ENCODE measurements at places on chromosomes 3 and 15.

DNA sequence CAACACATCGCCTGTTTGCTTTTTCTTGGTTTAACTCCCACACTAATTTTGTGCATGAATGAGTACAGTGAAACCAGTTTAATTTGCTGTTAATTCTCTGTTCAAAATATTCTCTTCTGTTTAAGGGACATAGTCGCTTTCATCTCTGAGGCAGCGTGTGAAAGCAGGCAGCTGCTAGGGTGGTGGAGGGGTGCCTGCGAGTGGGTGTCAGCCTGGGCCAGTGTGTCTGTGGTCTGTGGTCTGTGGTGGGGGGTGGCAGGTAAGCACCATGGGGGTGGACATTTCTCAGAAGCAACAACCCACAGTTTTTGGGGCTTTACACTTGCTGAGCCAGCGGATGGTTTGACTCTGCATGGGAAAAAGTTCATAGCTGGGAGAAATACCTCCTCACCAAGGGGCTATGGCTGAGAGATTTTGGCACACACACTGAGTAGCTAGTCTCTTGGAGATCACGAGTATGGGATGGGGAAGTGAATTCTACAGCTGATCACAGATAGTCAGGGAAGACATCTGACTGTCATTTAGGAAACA is 109.2 kb downstream of the EPHB1 start:
- no peak for DNase-seq

DNA sequence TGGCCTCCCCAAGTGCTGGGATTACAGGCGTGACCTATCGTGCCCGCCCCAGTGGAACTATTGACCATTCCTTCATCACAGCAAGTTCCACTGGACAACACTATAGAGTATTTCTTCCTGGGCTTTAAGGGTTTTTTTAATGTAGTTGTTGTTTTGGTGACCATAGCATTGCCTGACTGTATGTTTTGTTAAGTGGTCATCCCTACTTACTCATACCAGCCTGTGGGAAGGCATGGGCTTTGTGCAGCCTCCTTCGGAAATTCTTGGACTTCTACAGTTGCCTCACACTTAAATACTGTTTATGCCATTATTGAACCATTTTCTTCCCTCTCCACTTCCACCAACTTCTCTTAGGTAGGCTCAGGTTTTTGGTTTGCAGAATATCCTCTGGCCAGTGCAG is 19.9 kb upstream of the ALPK3 start:
- no peak for DNase-seq

DNA sequence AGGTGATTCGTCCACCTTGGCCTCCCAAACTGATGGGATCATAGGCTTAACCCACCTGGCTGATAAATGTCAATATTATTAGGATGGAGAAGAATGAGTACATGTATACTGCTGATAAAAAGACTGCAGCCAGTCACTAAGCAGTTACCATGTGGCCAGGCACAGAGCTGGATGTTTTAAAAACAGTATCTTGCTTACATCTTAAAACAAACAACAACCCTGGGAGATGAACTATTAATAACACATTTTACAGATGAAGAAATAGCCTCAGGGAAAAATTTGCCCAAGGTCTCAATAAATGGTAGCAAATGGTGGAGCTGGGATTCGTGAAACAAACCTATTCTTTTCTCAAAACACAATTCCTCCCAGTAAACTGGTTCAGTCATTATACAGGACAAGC is 18.1 kb downstream of the IL17RD start:
- no peak for DNase-seq

DNA sequence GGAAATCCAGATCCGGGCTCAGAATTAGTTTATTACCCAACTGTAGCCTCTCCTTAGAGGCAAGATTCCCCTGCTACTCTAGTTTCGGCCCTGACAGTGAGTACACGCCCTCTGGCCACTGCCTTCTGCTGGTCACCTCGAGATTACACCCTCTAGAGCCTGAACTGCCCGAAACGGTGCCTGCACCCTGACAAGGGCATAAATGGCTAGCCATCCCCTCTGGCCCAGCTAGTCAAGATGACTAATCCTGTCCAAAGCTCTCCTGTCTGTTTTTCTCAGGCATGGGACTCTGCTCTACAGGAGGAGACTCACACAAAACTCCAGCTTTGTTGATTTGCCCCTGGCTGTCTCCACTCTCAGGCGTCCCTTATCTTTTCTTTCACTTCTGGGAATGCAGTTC is 150.5 kb upstream of the UBE2E2 start:
- no peak for DNase-seq

DNA sequence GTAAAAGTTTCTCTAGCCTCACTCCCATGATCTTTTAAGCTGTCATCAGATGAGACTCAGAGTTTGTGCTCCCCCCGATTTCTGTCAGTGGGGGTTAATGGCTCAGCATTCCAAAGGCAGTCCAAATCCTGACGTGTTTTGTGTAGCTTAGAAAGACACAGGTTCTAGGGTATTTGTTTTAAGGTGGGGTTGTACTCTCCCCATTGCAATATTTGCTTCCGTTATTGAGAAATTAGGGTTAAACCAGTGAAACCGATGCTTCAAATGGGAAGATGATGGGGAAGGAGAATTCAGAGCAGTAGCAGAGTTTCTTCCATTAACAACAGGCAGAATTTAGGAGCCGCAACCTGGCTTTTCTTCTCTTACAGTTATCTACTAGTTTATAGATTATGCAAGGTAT is 3.4 kb downstream of the PIGB start:
- DNase-seq = no peak

DNA sequence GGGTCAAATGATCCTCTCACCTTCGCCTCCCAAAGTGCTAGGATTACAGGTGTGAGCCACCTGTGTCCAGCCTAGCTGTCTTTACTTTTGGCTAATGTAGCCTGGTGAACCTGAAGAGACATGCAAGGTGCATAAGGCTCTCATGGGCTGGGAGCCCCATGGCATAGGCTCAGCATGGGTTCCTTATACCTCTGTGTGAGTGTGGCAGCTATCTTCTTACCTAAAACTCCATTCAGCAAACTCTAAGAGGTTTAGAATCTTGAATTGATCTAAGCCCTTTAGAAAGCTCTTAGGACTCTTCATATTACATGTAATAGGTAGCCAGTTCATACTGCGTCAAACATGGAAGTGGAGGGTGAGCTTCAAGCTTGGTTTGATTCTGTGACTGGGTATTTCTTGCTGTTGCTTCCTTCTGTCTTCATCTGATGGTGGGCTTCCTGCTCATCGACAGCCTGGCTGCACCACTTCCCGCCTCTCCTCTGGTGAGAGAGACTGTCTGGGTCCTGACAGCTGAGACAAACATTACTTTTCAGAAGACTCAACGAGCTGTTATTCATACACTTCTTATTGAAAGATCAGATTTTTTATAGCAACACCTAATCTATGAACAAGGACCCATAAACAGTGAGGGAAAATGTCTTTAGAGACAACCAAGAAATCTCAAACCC is 19.2 kb upstream of the TKT start:
- no peak for DNase-seq

DNA sequence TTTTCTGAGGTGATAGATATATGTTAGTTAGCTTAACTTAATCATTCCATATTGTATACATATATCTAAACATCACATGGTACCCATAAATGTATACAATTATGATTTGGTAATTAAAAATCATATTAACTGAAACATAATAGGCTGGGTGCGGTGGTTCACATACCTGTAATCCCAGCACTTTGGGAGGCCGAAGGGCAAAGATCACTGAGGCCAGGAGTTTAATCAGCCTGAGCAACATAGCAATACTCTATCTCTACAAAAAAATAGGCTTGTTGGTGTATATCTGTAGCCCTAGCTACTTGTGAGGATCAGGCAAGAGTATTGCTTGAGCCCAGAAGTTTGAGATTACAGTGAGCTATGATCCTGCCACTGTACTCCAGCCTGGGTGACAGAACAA is 20.9 kb downstream of the RAB7A start:
- no peak for DNase-seq

GRCh38 chr15:38255690-38256089 is 3.1 kb downstream of the SPRED1 start:
- no peak for DNase-seq

DNA sequence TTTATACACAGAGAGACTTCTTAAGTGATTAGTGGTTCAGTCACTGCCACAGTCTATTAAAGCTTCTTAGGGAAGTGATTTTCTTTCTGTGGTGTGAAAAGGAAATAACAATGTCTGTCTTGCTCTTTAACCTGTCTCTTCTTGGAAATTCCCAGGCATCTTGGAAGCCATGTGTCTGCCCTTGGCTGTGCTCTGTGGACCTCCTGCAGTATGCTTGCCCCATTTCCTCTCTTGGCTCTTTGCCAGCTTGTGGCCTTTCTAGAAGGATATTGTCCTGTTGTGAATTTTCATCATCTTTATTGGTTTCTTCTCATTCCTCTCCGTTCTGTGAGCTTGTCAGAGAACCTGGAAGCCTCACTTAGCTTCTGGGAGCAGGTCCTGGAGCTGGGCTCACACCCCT is 338.4 kb upstream of the C2CD4B start:
- peak; percentile 10 for DNase-seq

DNA sequence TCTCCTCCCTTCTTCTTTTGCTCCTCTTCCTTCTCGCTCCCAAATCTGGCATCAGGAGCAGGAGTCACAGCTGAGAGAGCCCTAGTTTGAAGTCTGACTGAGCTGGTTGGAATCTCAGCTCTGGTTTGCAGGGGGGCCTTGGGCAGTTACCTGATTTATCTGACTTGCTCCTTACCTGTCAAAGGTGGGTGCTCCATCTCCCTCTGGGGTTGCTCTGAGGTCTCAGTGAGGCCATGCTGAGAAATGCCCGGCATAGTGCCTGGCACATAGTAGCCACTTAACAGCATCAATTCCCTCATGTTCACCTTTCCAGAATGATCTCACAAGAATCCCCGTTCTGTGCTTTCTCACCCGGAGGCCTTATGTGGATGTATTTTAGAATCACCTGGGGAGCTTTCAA is 121.2 kb upstream of the CTDSPL start:
- no peak for DNase-seq

DNA sequence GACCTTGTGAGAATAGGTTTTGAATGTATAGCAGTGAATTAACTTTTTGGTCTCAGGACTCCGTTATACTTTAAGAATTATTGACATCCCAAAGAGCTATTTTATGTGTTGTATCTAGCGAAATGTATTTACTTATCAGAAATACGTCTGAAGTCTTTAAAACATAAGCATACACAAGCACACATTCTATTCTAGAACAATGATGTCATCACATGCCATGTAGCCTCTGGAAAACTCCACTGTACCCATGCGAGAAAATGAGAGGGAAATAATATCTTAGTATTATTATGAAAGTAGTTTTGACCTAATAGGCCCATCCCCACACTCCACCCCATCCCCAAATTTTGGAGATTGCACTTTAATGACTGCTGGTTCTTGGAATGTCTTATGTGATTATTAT is 1.5 kb downstream of the POLR2M start:
- peak; percentile 33 for DNase-seq

- DNase-seq = no peak
These were observed 352.1 kb upstream of the MEIS2 start for GRCh38 chr15:37452498-37452897.

- DNase-seq = no peak
These were observed 462.2 kb downstream of the NSUN3 start for GRCh38 chr3:94525043-94525442.

- DNase-seq = no peak
These were observed 7.8 kb downstream of the CCDC80 start for GRCh38 chr3:112633191-112633590.

DNA sequence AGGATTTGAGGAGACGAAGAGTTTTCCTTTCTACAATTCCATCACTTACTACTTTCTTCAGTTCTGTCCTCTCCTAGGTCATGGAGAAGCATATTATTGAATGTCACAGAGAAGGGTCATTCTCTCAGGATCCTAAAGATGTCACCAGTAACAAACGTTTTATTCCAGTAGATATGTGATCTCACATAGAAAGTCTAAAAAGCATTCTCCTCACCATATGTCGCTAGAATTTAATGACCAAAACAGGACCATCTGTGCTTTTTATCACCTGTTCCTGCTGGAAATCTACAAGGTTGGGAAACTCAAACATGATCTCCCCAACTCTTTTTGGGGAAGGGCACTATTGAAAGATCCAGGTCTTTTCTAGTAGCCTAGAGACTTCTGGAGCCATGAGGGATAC is 24.0 kb upstream of the FRMD5 start:
- no peak for DNase-seq

GRCh38 chr3:109109574-109109973 is 8.4 kb downstream of the MORC1 start:
- DNase-seq = no peak

DNA sequence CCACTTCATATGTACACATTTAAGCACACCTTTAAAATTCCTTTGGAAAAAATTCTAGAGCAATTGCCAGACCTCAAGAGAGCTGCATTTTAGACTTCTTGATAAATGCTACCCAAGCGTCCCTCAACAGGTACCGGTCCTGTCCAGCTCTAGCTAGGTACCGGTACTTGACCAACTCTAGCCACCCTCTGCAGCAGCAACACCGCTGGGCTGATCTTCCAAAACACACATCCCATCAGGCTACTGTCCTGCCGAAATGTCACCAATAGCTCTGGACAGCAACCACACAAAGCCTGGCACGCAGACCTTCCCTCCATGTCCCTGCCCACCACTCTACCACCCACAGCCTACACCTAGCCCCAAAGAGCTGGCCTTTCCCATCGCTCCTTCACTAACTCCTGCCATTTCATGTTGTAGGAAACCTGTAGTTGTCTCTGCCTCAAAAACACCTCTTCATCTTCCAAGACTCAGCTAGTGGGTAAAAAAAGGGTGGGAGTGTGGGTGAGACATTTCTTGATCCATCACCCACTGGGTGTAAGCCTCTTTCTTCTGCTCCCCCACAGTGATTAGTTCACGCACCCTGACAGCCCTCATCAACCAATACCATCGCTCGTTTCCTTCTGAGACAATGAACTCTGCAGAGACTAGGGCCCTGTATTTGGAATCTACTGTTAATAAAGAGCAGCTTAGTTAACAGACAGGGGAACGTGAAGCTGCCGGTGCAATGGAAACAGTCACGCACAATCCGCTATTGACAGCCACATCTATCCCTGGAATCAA is 6.8 kb downstream of the CHSY1 start:
- no peak for DNase-seq

- DNase-seq = no peak
These were observed 269.2 kb downstream of the ZBBX start for GRCh38 chr3:167110901-167111300.

GRCh38 chr15:69679623-69680228 is 227.1 kb downstream of the RPLP1 start:
- no peak for DNase-seq

DNA sequence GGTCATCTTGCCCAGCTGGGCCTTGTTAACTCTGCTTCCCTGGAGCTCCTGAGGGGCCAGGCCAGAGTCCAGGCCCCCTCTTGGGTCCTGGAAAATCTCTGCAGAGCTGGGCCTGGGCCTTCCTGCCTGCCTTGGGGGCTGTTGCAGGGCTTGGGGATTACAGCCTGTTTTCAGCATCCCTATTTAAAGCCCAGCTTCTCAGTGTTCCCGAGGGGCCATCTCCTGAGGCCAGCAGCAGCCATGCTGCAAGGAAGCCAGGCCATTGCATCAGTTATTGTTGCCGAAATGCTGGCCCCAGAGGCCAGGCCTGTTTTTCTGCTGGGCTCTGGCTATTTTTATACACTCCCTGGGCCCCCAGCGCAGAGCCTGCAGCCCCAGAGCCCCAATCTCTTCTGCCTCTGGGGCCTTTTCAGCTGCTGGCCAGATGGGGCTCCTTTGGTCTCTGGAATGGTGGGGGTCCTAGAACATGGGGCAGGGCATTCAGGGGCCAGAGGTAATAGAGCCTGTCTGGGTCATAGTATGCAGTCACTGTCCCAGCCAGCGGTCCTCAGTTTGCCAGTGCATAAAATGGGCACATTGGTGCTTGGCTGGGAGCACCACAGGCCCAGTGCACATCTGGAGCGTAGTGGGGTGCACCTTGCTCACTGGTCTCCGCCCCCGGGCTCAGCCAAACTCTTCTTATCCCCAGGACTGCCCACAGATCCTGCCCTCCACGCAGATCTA is 28.5 kb downstream of the PLXNA1 start:
- DNase-seq = no peak

GRCh38 chr3:61029194-61029593 is 222.1 kb downstream of the FHIT start:
- DNase-seq = no peak

Data from kidney capillary endothelial cell (primary cell).